ENCODE measurements at places on chromosomes 12 and 14. TPM values are rescaled to one million over a fixed set of nuclear protein-coding genes. Genes with fewer than 3 reads are reported as not detected.
A peak's percentile ranks its signal among the peaks of the same experiment; 100 is the strongest.

Gene RAB35
- total RNA-seq: 62.1 TPM

GRCh38 chr12:47293406-47293805, 213.6 kb upstream of the AMIGO2 start:
- no peak for DNase-seq

DNA sequence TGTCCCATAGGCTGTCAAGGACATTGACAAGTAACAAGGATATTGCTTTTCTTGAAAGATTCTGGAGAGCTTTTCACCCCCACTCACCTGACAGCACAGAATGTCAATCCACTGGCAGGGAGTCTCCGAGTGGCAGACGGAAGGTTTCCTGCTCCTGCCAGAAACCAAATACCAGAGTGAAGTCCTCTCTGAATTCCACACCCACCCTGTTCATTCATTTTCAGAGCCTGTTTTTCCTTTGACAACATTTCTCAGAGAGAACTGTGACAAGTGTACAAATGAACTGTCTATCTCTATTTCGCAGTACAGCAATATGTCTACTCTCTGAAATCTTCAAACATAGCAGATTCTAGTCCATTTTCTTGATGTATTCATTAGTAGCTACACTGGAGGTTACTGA, 26.2 kb upstream of the BICD1 start:
- no peak for DNase-seq

DNA sequence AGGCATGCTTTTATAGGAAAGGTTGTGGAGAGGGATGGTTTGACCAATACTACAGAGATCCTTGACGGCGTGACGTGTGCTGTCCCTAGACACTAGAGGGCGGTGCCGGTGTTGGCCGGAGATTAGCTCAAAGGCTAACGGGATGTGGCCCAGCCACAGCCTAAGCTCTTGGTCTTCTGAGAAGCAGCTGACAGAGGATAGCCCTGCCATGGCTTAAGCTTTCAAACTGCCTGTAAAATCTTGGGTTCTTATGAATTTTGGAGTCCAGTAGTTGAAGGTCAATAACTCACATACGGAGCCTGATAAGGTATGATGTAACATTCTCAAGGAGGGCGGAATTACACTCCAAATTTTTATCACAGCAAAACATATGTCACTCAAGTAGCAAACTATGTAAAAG, 515.7 kb upstream of the ATXN7L3B start:
- DNase-seq: peak; percentile 40

DNA sequence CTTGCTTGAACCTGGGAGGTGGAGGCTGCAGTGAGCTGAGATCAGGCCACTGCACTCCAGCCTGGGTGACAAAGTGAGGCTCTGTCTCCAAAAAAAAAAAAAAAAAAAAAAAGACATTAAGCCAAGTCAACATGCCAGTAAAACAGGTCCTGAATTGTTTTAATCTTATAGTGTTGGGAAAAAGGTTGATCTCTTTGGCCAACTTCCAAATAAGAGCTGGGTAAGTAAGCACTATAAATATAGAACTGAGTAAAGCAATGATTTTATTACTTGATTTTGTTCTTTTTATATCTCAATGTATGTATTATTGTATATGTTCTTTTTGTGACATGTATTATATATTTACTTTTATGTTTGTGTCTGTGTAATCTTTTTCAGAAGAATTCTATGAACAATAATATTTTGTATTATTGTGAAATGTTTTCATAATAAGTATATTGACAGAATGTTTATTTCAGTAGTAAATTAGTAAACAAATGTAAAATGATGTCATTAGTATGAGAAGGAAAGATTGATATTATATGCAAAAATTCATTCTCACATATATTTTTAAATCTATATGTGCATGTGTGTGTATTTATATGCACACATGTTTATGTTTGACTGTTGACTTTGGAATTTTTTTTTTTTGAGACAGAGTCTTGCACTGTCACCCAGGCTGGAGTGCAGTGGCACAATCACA, 9.6 kb upstream of the AKAP6 start:
- no peak for DNase-seq
